ENCODE measurements at places on chromosomes 5 and 9.

DNA sequence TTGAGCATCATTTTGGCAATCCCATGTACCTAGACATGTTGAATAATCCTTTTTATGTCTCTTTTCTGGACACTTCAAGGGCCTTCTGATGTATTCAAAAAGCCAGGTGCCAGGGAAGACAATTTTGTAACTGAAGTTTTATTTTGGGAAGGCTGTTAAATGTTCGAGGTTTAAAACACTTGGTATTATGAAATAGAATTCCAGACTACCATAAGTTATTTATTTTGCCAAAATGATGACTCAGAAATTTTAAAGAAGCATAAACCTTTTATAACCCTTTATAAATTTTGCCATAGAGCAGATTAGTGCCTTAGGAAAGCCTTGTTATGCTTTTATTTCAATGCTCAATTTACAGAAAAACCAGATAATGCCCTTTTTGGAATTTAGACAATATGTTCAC is 30.3 kb upstream of the UHRF2 start:
- no peak for DNase-seq

DNA sequence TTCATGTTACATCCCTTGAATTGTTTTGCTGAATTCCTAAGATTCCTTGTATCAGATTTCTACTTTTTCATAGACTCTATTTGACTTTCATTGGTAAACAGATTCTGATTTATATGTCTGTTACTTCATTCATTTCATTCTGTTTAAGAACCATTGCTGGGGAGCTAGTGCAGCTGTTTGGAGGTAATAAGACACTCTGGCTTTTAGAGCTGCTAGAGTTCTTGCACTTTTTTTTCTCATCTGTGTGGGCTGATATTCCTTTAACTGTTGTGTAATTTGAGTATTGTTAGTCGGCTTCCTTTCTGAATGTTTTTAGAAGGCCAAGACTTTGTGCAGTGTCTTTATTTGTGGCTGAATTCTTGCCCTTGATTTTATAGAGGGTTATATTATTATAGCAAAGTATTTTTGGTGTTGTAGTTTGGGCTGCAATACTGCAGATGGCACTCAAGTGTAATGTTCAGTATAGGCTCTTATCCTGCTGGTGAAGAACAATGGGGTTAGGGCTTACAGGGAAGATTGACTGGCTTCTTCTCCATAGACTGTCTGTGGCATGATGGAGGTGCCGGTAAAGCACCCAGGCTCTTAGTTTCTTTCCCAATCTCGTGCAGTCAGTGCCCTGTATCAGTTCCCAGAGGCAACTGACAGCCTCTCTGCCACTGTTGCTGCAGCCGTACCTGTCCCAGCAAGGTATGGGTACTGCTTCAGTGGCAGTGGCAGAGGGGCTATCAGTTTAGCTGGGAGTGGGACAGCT is 162.2 kb downstream of the OXCT1 start:
- DNase-seq, result peak; percentile 48

DNA sequence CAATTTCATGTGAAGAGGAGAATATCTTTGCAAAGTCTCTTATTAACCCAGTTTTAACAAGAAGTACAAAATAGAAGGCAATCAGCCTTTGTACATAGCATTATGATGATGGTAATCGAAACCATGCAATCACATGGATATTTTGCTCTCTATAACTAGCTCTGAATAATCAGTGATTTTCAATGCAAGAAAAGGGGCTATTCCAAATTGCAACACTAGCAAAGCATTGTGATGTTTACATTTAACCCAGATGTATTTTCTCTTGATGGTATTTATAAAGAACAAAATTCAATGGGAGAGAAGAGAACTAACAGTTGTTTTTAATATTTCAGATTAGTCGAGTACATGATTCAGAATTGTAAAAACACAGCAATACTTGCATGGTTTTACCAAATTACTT is 437.5 kb upstream of the DMAC1 start:
- no peak for DNase-seq

DNA sequence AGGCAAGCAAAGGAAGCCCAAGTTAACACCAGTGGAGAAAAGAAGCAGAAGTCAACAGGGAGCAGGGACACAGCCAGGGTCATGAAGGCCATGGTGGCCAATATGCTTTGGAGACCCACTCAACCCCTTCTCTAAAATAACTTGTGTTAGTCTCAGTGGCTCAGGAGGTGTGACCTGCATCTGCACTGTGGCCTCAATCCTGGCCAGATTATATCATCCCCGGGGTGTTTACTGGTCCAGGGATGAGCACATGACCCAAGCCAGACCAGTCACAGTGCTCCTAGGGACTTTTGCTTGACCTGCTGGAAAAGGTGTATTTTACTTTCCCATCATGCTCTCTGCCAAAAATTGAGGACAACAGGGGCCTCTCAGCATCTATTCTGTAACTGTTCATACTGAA is 105.2 kb downstream of the DPYSL3 start:
- DNase-seq, result peak; percentile 31

- no peak for DNase-seq
Observed at GRCh38 chr5:60803712-60804111, 40.4 kb downstream of the ELOVL7 start.

- peak; percentile 26 for DNase-seq
Observed at GRCh38 chr9:123724211-123724796, 205.6 kb downstream of the DENND1A start.

DNA sequence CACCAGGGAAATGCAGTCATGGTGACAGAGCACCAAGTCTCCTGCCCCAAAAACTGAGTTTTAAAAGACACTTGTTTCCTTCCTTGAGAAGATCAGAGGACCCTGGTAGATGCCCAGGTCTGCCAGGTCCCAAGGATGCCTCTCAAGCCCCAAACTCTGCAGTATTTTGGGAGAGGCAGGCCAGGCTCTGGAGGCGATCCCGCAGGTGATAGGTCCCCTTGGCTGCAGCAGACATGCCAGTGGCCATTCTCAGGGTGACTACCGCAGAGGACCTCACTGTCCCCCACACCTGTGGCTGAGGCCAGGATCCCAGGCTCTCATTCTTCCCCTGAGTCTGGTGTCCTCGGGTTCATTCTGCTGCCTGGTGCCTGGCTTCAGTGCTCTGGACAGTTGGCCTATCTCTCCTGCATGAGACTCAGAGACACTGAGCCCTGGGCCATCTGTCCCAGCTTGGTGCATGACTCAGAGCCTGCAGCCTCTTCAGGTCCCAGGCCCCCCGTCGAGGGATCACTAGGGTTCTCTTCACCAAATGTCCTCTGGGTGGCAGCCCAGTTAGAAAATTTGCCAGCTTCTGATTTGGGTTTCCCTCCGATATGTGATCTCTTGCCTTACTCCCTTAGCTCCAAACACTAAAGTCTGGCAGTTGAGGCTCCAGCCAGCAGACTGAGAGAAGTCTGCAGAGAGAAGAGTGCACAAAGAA is 59.7 kb upstream of the GARNL3 start:
- DNase-seq, result no peak

DNA sequence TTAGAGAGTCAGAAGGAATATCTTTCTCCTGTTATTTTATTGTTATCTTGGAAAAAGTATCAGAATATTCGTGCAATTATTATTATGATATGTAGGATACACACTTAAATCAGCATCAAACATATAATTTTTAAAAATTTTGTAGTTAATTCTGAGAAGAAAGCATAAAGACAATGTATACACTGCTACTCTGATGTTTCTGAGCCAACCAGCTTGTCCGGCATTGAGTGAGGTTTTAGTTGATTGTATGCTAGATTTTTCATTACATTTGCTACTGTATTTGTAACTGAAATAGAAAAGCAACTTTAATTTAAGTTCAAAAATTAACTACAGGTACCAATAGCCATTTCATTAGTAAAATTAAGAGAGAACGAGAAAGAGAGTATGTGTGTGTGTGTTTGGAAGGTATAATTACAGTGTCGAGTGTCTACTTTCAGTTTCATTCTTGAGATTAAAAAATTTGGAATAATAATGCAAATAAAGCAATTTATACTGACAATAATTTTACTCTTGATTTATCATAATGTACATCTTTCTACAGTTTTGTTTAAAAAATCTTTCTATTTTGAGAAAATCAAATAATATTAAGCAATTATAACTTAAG is 160.4 kb upstream of the CDH12 start:
- no peak for DNase-seq

DNA sequence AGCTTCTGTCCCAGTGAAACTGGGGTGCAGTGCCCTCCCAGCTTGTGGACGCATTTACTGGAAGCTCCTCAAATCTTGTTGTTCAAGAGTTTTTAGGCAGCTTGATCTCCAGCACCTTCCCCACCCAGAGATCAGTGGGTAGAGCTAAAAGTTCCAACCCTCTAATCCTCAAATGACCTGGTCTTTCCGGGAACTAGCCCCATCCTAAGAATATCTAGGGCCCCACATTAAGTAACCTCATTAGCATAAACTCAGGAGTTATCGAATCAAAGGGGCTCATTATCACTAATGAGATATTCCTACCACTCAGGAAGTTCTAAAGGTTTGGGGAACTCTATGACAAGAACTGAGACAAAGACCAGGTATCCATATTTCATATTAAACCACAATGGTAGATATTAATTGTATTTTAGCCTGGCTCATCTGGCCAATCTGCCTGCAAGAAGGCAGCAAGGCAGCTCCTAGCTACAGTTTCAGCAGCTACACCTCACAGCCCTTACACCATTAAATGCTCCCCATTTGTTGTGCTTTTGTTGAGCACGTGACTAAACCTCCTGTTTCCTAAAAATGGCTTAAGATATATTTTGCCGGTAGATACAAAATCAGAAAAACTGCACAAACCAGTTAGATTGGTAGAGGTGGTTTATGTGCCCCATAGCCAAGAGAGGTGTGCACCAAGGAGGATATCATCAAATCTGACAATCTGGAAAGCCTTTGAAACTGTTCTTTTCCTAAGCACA is 24.6 kb upstream of the SLC22A5 start:
- no peak for DNase-seq
